ENCODE measurements at places on chromosomes 6 and 20. TPM values are rescaled to one million over a fixed set of nuclear protein-coding genes. Genes with fewer than 3 reads are reported as not detected.

The OPRL1 gene
- 1.1 TPM for polyA plus RNA-seq

The NKAPL gene
- 3.0 TPM for polyA plus RNA-seq

The KIF6 gene
- 0.72 TPM for polyA plus RNA-seq

The ZNF391 gene
- polyA plus RNA-seq = 14.2 TPM

The CCN6 gene
- 3.6 TPM for polyA plus RNA-seq

The MAS1 gene
- polyA plus RNA-seq = 0.05 TPM

The SLC17A1 gene
- polyA plus RNA-seq = 30.7 TPM

The C6orf58 gene
- polyA plus RNA-seq = 1.0 TPM

The BMP5 gene
- polyA plus RNA-seq = 1.8 TPM

The TGM3 gene
- 0.70 TPM for polyA plus RNA-seq

The PBX2 gene
- polyA plus RNA-seq = 169 TPM

The MLN gene
- not detected for polyA plus RNA-seq

The VAPB gene
- polyA plus RNA-seq = 57.5 TPM

The STX11 gene
- polyA plus RNA-seq = 1.0 TPM

The KIF25 gene
- polyA plus RNA-seq = 0.79 TPM

The GFRA4 gene
- not detected for polyA plus RNA-seq

The CYP24A1 gene
- polyA plus RNA-seq = 0.15 TPM

The KLC4 gene
- 62.5 TPM for polyA plus RNA-seq

The ISM1 gene
- polyA plus RNA-seq = 4.5 TPM

The GMEB2 gene
- polyA plus RNA-seq = 13.8 TPM

The HELZ2 gene
- 15.4 TPM for polyA plus RNA-seq

The BTBD3 gene
- polyA plus RNA-seq = 81.5 TPM

The RNF39 gene
- 0.97 TPM for polyA plus RNA-seq

The ELOVL4 gene
- 8.0 TPM for polyA plus RNA-seq

The CST1 gene
- not detected for polyA plus RNA-seq

The FBXO30 gene
- 15.2 TPM for polyA plus RNA-seq

The MUC22 gene
- not detected for polyA plus RNA-seq

The OVOL2 gene
- 1.6 TPM for polyA plus RNA-seq

The PLTP gene
- 72.7 TPM for polyA plus RNA-seq

The HLA-DQB1 gene
- polyA plus RNA-seq = 3.1 TPM

The MDFI gene
- 39.4 TPM for polyA plus RNA-seq

The MOCS1 gene
- 12.3 TPM for polyA plus RNA-seq

The KCNQ2 gene
- polyA plus RNA-seq = 4.9 TPM

The DLL1 gene
- polyA plus RNA-seq = 8.5 TPM

The E2F3 gene
- 8.3 TPM for polyA plus RNA-seq

The RBL1 gene
- 13.5 TPM for polyA plus RNA-seq

The CGA gene
- polyA plus RNA-seq = not detected

The DDO gene
- 0.60 TPM for polyA plus RNA-seq
